ENCODE measurements at places on chromosomes 5 and 9.

- no peak for DNase-seq
Measured at GRCh38 chr9:107466826-107467225, 22.7 kb downstream of the KLF4 start.

- no peak for DNase-seq
Measured at GRCh38 chr9:110047232-110047954, 160.6 kb downstream of the C9orf152 start.

DNA sequence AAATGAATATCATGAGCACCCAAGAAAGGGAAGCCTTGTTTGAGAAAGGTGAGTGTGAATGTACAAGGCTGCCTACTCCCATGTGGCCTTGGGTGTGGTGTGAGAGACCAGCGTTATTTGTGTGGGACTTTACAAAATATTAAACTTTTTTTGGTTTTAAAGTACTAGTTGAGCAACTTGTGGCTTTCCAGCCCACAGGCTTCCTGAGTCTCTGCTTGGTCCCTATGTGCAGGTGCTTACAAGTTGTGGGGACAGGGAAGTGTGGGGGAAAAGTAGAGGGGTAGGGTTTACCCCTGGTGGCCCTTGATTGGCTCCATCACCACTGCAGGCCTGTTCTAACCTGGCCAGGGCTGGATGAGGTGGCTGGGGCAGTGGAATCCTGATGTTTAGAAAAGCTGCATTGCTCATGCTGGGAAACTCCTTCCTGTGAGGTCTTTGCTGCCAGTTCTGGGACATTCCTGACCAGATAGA is 19.7 kb downstream of the PTTG1 start:
- DNase-seq, result no peak

DNA sequence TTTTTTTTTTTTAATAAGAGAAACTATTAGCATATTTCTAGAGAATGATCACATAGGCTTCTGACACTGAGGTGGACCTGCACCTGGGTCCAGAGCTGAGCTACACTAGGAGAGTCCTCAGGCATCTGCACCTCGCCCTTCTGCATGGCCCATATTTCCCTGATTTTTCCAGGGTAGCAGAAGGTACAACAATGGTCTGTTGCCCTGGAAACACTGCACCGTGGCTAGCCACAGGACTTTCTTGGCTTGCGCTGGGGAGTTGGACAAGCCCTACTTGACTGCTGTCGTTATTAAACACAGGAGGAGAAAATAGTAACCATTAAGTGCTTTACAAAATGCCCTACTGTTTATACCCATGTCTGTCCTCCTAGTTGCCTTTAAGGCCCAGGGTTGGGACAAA is 615.7 kb upstream of the MEF2C start:
- DNase-seq, result no peak

DNA sequence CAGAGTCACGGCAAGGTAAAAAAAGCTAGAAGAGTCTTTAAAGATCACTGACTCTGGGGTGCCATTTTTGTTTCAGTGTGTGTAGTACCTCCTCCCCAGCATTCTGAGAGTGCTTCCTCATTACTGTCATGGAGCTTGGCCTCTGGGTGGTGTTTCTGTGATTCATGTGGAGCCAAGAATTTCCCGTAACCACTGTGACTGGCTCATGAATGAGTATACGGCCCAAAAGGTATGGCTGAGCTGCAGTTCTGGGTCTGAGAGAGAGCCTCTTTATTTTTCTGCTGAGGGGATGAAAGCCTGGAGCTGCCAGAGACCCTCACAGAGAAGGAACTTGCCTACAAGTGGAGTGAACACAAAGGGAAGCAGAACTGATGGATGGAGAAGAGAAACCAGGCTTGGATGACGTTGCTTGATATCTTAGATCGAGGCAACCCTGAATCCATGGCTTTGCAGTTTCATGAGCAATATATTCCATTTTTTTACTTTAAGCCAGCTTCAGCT is 85.6 kb downstream of the PTTG1 start:
- peak; percentile 20 for DNase-seq

DNA sequence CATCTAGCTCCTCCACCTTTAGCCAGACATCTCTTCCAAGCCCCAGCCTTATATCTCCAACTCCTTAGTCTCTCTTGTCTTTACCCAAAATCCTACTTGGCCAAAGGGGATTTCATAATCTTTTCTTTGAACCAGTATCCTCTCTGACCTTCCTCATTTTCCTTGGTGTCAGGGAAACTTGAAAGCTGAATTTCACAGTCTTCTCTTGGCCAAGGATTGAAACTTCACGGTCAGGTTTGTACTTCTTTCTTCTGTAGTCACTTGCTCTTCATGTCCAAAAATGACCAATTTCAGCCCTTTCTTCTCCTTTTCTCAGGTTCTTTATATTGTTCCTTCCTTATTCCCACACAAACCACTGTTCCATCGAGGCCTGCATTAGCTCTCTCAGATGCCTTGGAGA is 473.7 kb upstream of the KLF4 start:
- DNase-seq, result no peak

- DNase-seq, result no peak
Measured at GRCh38 chr9:121299467-121300282, 31.7 kb downstream of the GSN start.

- no peak for DNase-seq
Measured at GRCh38 chr9:77697238-77697984, 49.3 kb upstream of the GNA14 start.

- DNase-seq, result no peak
Measured at GRCh38 chr9:113953531-113953930, 77.4 kb downstream of the ZNF618 start.

- DNase-seq, result no peak
Measured at GRCh38 chr5:65753189-65753588, 31.2 kb downstream of the NLN start.

GRCh38 chr9:114914139-114914538 is 16.3 kb downstream of the TNFSF8 start:
- DNase-seq, result no peak

DNA sequence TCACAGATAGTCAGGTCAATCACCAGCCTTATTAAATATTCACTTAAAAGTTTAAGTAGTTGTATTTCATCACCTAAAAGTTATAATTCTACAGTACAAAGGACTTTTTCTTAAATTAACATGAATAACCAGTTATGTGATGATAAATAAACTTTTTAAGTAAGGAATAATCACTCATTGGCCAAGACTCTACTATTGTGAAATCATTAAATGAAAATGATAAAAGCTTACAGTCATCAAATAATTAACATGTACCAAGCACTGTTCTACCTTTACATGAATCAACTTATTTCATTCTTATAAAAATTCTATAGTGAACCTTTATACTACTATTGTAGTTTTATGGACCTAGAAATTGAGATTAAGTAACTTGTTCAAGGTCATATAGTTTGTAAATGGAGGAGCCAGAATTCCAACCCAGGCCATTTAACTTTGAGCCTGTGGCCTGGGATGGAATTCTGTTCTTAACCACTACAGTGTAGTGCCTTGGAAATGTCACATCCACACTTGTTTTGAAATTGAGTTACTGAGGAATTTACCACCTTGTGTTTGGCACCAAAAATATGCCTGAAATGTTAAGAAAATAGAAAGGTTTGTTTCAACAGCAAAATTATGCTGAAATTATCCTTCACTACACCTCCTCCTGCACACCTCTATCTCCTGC is 32.8 kb upstream of the MSANTD3 start:
- no peak for DNase-seq

DNA sequence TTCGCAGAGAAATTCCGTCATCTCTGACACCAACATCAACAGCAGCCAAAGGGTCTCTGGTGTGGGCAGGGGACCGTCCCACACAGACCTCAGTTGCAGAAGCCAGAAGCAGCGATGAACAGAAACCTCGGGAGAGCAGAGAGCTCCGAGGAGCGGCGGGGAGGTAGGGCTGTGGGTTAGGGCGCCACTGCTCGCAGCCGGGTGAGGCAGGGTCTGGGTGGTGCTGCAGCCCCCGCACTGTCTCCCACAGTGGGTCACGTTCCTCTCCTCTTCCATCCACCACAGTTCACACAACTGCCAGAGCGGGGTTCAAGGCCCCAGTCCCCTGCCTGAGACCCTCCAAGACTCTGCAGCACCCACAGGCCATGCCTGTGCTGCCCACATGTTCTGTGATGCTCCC is 99.9 kb downstream of the OLFM1 start:
- DNase-seq, result no peak
